ENCODE measurements at places on chromosomes 4 and X. TPM values are rescaled to one million over a fixed set of nuclear protein-coding genes. Genes with fewer than 3 reads are reported as not detected.

GRCh38 chr4:169571435-169571834, 40.9 kb downstream of the NEK1 start:
- H3K27me3 ChIP-seq: no peaks in the 10 kb centered on the region
- H3K4me1 ChIP-seq: peaks cover 1% of the 10 kb centered on the region
- no peak overlapping the region for H3K27ac ChIP-seq

- H3K36me3 ChIP-seq: peaks cover 31% of the 10 kb centered on the region
- H3K4me1 ChIP-seq: no peaks in the 10 kb centered on the region
- DNase-seq: no peak
- H3K4me3 ChIP-seq: no peak overlapping the region
- H3K27ac ChIP-seq: no peak overlapping the region
These were observed 31.8 kb upstream of the ZCCHC13 start for GRCh38 chrX:74272230-74272629.

DNA sequence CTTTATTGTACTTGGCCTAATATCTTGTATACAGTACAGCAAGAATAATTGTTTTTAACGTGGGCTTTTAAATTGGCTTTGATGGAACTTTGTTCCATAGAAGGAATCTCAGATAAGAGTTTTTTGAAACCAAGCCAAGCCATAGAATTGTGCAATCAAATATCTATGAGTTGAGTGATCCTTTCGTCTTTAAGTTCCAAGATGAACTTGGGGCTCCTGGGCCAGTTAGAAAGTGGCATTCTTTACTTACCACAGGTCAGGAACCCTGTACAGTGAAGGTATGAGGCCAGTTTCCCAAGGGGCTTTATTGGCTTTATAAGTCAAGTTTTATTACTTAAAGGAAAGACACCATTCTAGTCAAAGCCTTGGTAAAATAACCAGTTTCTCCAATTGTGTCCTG, 2104.2 kb downstream of the PCDH7 start:
- no peak for DNase-seq
- H3K4me3 ChIP-seq: no peak overlapping the region
- no peaks in the 10 kb centered on the region for H3K27me3 ChIP-seq
- H3K4me1 ChIP-seq: peaks cover 5% of the 10 kb centered on the region
- H3K36me3 ChIP-seq: peaks cover 3% of the 10 kb centered on the region

DNA sequence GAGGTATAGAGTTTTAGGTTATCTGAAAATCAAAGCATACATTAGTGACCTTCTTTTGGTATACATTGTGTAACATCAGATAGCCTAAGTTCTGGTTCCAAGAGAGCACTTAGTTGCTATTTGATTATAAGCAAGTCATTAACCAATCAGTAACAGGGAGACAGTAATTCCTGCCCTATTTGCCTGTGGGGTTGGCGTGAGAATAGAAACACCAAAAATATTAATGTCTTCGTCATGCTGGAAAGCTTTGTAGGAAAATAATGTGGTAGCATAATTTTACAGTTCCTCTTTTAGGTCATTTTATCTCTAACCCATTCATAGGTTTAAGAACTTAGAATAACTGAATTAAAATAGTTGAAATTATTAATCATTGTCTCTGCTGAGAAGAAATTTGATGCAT, 37.8 kb downstream of the NPNT start:
- no peaks in the 10 kb centered on the region for H3K4me1 ChIP-seq
- H3K4me3 ChIP-seq: no peak overlapping the region
- no peak for DNase-seq
- H3K27ac ChIP-seq: no peak overlapping the region
- H3K36me3 ChIP-seq: no peaks in the 10 kb centered on the region

GRCh38 chr4:173370130-173370476, 651 bp upstream of the SAP30 start:
- no peaks in the 10 kb centered on the region for H3K27me3 ChIP-seq
- H3K36me3 ChIP-seq: no peaks in the 10 kb centered on the region
- no peak for DNase-seq
- peak overlapping the region; percentile 97 for H3K27ac ChIP-seq
- H3K4me3 ChIP-seq: peak overlapping the region; percentile 100

DNA sequence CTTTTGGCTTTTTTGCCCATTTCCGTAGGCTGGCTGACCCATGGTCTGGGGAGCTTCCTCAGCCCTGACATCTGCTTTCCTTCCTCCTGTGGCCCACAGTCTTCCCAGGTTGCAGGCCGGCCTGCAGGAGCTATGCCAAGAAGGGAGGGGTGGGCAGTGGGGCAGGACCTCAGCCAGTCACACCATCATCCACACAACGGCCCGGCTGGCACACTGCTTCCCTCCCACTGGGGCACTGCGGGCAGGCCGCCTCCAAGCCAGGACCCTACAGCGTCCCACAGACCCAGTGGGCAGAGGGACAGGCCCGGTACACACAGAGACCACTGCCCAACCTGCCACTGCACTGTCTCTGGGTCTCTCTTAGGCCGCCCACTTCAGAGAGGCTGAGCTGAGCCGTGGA, 38.0 kb downstream of the CTBP1 start:
- peaks cover 49% of the 10 kb centered on the region for H3K4me1 ChIP-seq
- H3K36me3 ChIP-seq: peaks cover 8% of the 10 kb centered on the region
- H3K27ac ChIP-seq: no peak overlapping the region
- no peak overlapping the region for H3K4me3 ChIP-seq

DNA sequence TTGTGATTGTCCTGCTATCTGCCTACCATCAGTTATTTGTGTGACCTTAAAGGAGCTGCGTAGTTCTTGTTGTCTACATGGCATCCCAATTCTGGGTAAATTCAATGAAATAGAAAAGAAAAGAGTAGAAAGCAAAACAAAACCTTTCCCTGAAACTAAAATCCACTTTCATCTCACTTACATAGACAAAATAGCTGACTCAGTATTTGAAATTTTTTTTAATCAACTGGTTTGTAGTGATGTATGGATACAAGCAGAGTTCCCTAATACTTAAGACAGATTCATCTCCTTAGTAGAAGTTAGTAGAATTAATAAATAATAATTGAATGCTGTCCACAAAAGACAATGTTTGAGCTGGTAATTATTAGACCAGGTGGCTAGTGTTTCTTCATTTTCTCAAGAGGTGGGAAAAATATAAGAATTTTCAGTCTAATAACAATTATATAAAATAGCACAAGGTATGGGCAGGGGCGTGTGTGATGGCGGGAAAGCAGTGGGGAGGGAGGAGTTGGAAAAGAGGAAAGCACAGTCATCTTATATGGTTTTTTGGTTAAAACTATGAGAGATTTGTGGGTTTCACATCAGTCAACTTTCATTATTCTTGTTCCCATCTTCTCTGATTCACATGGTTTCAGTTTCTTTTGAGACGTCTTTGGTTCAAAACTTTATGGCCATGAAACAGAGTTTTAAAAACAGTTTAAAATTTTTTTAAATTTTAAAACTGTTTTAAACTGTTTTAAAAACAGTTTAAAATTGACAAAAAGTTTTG, 275.2 kb downstream of the SPRY1 start:
- no peaks in the 10 kb centered on the region for H3K27me3 ChIP-seq
- no peak overlapping the region for H3K4me3 ChIP-seq
- no peak overlapping the region for H3K27ac ChIP-seq
- no peaks in the 10 kb centered on the region for H3K36me3 ChIP-seq

- H3K4me1 ChIP-seq: no peaks in the 10 kb centered on the region
- no peak for DNase-seq
- H3K4me3 ChIP-seq: no peak overlapping the region
- H3K27me3 ChIP-seq: no peaks in the 10 kb centered on the region
- no peaks in the 10 kb centered on the region for H3K36me3 ChIP-seq
These were observed 117.6 kb upstream of the GPR101 start for GRCh38 chrX:137151403-137151802.

DNA sequence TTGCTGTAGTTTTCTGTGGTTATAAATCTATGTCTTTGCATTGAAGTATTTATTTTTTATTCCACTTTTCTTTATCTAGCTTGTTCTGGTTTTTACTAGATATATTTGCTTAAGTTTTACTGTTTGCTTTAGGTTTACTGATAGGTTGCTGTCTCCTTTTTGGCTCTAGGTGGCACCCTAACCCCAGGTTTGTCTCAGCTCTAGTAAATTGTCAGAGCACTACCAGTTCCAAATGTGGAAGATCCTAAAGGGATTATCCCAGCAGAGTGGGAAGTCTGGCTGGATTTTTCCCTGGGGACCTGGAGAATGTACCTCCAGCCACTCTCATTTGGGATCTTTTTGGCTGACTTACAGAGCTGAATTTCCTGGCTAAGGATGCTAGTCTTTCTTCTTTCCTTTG, 106.1 kb downstream of the PBDC1 start:
- no peak overlapping the region for H3K4me3 ChIP-seq
- no peak for DNase-seq
- H3K27me3 ChIP-seq: no peaks in the 10 kb centered on the region
- H3K4me1 ChIP-seq: no peaks in the 10 kb centered on the region
- H3K36me3 ChIP-seq: no peaks in the 10 kb centered on the region

DNA sequence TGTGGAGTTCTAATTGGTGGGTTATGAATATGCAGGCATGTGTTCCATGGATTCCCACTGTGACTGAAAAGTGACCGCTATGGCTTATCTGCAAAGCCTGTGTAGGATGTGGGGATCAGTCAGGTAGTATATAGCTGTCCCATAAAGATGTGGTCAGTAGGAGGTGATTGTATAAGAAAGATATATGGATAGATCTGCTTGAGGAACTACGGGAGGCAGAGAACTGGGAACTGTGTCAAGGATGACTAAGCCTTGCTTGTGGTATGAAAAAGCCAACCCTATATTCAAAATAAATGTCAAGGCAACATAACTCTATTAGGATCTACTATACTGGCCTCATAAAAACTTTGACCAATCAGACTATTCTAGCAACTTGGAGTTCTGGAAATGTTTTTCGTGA, 185.2 kb downstream of the KLHL4 start:
- no peak overlapping the region for H3K4me3 ChIP-seq
- H3K27me3 ChIP-seq: no peaks in the 10 kb centered on the region
- no peaks in the 10 kb centered on the region for H3K36me3 ChIP-seq
- no peak for DNase-seq
- no peaks in the 10 kb centered on the region for H3K4me1 ChIP-seq
- H3K27ac ChIP-seq: no peak overlapping the region

DNA sequence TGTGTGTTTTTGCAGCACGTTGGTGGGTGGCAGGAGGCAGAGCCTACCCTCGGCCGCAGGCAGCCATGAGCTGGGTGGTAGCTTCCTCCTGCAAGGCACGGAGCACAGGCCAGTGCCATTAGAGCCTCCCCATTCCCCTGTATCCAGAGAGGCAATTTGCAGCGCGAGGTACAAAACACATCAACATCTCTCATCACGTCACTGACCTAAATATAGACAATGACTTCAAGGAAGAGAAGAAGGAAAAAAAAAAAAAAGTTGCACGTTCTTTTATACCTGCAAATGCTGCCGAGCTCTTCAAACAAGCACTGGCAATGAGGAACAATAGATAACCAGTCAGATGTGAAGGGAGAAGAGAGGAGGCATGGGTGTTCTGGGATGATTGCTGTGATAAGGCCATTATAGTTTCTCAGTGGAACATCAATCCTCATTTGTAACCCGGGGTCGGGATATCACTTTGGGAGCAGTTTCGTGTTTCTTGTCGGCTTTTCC, 159.9 kb downstream of the MGST2 start:
- no peak overlapping the region for H3K4me3 ChIP-seq
- H3K4me1 ChIP-seq: peaks cover 5% of the 10 kb centered on the region
- no peaks in the 10 kb centered on the region for H3K36me3 ChIP-seq
- no peak for DNase-seq

- peaks cover 11% of the 10 kb centered on the region for H3K4me1 ChIP-seq
- H3K4me3 ChIP-seq: peak overlapping the region; percentile 76
- DNase-seq: no peak
- H3K36me3 ChIP-seq: no peaks in the 10 kb centered on the region
- H3K27ac ChIP-seq: no peak overlapping the region
- H3K27me3 ChIP-seq: peaks cover 12% of the 10 kb centered on the region
These were observed 538 bp downstream of the SCML2 start for GRCh38 chrX:18353931-18354368.

- DNase-seq: no peak
- no peaks in the 10 kb centered on the region for H3K4me1 ChIP-seq
- no peak overlapping the region for H3K4me3 ChIP-seq
- H3K27me3 ChIP-seq: peaks cover 42% of the 10 kb centered on the region
- H3K36me3 ChIP-seq: peaks cover 2% of the 10 kb centered on the region
These were observed 43.9 kb downstream of the RASSF6 start for GRCh38 chr4:73576381-73576780.

GRCh38 chrX:68931345-68931744, 102.5 kb downstream of the EFNB1 start:
- no peak overlapping the region for H3K4me3 ChIP-seq
- H3K27me3 ChIP-seq: no peaks in the 10 kb centered on the region
- peaks cover 15% of the 10 kb centered on the region for H3K4me1 ChIP-seq

GRCh38 chr4:17033768-17034181, 135.3 kb upstream of the LDB2 start:
- no peaks in the 10 kb centered on the region for H3K27me3 ChIP-seq
- H3K36me3 ChIP-seq: no peaks in the 10 kb centered on the region
- no peak overlapping the region for H3K27ac ChIP-seq
- peaks cover 6% of the 10 kb centered on the region for H3K4me1 ChIP-seq

The SATL1 gene
- total RNA-seq: not detected

The TRIM61 gene
- total RNA-seq: not detected

The HSFX4 gene
- total RNA-seq: not detected

The SLC4A4 gene
- total RNA-seq: 37.7 TPM

The DDIT4L gene
- total RNA-seq: 0.78 TPM

The NDUFC1 gene
- 43.7 TPM for total RNA-seq

Data from osteocyte (in vitro differentiated cells).